ENCODE measurements at places on chromosomes 12 and 14.

DNA sequence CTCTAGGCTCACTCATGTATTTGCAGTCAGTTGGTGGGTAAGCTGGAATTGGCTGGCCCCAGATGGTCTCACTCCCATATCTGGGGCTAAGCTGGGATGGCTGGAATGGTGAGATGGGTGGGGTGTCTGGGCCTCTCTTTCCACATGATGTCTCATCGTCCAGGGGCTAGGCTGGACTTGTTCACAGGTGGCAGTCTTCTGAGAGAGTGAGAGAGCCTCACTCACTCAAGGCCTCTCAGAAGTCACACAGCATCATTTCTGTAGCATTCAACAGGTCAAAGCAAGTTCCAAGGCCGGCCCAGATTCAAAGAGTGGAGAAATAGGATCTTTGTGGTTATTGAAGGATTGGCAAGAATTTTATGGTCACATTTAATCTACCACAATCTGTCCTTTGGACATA, 102.7 kb downstream of the UNC79 start:
- no peak for DNase-seq

GRCh38 chr12:78888568-78888967, 24.0 kb downstream of the SYT1 start:
- DNase-seq: no peak

DNA sequence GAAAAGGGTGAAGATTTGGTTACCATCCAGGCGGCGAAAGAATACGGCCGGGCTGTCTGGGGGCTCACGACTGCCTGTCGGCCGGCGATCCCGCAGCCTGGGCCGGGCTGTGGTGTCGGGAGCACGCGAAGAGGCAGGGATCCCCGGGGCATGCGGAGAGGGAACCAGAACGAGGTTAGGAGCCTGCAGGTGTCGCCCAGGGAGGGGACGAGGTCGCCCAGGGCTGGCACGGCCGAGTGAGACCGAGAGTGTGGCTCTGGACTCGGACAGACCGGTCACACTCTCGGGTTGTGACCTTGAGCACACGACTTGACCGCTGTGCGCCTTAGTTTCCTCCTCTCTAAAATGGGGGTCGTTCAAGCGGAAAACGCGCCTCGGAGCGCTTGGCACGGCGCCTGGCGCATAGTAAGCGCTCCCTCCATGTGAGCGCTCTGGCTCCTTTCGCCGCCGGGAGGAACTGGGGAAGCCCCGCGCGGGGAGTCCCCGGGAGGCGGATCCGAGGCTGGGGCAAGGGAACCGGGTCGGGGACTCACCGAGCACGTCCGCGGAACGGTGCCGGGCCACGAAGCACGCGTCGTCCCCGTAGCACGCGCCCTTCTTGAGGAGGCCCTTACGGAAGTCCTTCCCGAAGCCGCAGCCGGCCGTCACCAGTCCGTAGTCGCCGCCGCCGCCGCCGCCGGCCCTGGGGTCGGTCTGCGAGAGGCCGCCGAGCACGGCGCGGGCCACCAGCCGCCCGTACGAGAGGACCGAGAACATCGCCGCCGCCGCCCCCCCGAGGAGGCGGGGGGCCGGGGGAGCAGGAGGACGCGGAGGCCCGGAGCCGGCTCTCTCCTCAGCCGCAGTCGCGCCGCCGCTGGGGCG, 612 bp downstream of the PPTC7 start:
- DNase-seq: no peak

- DNase-seq: no peak
Observed at GRCh38 chr12:119354172-119354571, 19.6 kb downstream of the CCDC60 start.

DNA sequence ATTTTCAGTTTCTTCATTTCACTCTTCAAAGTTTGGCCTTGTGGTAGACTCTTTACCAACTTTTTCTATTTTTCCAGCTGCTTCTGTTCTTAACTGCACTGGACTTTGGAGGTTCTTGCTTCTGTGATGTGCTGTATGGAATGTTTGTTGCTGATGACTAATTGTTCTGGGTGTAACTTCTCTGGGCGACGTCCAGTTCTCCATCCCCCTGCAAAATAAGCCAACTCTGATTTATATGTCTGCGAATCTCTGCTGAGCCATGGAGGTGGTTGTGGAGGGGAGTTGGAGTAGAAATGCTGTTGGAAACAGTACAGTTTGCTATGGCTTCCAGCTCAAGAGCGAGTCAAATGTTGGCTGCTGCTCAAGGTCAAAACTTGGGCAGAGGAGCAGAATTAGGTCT, 113.9 kb upstream of the DYRK2 start:
- no peak for DNase-seq

GRCh38 chr12:13210236-13211190, 14.0 kb downstream of the EMP1 start:
- no peak for DNase-seq

GRCh38 chr12:110224379-110225304, 56.4 kb upstream of the ATP2A2 start:
- no peak for DNase-seq

DNA sequence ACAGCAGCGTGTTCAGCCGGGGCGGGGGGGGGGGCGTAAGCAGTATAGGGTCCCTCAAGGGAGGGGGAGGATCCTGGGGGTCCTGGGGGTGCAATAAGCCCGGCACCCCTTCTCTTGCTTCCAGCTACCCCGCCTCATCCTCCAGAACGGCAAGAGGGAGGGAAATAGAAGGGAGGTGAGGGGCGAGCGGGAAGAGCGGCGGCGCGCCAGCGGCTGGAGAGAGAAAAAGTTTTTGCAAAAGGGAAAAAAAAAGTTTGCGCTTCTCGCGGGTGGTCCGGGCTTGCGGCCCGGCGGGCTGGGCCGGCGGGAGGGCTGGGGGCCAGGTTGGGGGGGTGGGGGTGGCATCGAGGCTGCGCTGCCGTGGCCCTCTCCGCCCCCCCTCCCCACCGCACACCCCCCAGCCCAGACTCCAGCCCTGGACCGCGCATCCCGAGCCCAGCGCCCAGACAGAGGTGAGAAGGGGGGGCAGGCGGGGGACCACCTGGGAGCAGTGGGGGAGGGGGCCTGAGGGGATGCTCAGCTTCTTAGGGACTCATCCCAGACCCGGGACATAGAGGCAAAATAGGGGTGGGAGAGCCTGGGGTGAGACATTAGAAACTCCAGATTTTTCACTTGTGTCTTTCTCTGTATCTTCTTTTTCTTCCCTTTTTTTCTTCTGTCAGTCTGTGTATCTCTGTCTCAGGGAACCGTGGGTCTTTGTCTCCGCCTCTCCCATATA, at the start of gene GLI1:
GLI1 (plus strand) TSS at position 36 of the 718 bp plus-strand sequence. CDS start 3,907 bp downstream, outside the sequence.
- no peak for DNase-seq

- no peak for DNase-seq
Observed at GRCh38 chr12:53204351-53204750, 2.7 kb downstream of the ITGB7 start.

GRCh38 chr12:89179983-89180382, 172.3 kb downstream of the DUSP6 start:
- DNase-seq: no peak

GRCh38 chr12:66623455-66623854, 55.4 kb downstream of the GRIP1 start:
- DNase-seq: no peak

DNA sequence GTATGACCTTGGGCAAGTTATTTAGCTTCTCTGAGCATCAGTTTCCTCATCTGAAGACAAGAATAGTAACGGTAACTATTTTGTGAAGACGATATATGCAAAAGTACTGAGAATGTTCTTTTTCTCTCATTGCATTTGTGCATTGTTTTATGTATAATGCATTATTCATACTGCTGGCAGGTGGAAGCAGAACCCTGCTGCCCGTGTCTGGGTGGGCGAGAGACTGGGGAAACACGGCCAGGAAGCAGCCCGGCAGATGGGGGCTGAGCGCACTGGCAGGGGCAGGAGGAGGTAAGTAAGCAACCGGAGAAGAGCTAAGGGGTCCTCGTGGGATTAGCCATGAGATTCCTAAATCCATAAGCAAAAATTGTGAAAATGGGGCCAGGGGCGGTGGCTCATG, 115.8 kb upstream of the MED13L start:
- DNase-seq: no peak

DNA sequence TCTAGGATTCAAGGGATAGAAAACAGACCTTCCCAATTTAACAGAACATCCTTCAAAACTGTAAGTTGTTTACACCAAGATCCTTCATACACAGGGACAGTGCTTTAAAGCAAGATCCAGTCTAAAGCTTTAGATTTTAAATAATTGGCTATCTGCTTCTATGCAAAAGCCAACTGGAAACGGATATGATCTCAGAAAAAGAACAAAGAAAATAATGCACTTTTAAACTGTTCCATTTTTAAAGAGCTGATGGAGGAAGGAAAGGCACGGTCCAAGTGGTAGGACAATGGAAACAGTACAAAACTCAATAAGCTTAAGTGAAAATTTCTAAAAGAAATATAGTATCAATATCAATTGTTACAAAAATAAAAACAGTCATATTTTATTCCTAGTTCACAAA, 27.7 kb downstream of the LRP6 start:
- DNase-seq: no peak

GRCh38 chr12:123389560-123390351, 5.8 kb downstream of the KMT5A start:
- no peak for DNase-seq

- no peak for DNase-seq
Observed at GRCh38 chr12:70920891-70921290, 353 bp upstream of the PTPRR start.

DNA sequence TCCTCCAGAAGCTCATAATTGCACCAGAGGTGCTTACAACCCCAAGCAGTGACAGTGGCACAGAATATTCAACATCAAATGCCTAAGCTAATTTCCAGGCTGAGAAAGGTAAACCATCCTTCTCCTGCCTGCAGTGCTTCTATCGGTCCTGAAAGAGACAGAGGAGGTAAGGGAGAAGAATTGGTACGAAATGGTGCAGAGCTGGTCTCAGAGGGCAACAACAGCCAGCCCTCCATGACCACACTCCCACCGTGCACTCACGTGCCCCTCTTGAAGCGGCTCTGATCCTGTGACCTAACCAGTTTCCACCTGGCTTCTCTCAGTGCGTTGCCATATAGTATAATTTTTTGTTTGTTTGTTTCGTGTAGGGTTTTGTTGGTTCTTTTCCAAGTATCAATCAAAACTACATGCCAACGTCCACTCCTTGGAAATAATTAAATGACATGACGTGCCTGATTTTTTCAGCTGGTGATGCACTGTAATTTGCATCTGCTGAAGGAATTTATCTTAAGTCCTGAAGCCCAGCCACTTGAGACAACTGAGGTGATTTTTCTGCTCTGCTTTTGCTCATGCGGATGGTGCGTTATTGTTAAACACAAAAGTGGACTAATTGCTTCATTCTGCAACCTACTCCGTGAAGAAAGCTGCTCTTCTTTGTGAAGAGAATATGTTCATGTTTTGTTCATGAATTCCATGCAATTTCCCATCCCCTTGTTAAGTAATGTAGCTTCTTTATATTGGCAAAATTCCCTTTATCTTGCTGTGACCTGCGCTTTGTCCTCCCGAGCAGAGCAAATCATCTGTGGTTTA, 1.3 kb upstream of the ATP2A2 start:
- DNase-seq: no peak

DNA sequence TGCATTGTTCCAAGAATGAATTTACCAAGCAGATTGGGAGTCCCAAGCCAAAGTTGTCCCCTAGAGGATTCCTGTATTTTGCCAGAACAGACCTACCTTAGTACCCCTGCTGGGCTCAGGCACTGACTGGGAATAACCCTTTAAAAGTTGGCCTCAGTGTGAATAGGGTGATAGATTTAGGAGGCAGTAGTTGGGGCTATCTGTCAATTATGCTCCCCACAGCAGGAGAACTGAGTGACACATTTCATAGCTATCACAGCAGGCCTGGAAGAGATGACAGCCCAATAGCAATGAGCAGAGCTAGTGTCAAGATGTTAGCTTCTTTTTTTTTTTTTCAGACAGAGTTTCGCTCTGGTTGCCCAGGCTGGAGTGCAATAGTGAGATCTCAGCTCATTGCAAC, 14.3 kb upstream of the LRP6 start:
- DNase-seq: no peak

DNA sequence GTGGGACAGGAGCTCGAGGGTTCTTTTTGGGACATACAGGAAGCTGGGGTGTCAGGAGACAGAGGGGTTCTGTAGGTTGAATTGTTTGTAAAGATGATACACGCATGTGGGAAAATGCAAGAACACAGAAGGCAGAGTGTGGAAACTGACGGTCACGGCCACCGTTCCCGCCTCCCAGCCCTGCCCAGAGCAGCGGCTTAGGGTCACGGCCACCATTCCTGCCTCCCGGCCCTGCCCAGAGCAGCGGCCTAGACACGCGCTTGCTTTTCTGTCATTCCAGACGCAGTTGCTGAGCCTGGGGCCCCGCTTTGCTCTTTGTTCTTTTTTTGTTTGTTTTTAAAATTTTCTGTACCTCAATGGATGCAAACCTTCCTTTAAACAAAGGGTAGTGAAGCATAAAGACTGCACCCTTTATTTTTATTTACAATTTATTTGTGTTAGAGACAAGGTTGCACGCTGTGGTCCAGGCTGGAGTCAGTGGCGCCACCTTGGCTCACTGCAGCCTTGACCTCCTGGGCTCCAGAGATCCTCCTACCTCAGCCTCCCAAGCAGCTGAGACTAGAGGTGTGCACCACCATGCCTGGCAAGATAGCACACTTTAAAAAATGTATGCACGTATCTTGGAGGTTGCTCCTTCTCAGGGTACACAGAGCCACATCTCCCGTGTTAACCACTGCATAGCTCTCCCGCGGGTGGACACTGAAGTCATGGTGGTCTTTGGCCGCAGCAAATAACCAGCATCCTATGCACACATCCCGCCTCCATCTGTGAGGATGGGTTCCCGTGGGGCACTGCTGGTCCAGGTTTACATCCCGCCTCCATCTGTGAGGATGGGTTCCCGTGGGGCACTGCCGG, 142.3 kb downstream of the ADGRD1 start:
- no peak for DNase-seq

- DNase-seq: no peak
Observed at GRCh38 chr12:104864668-104865067, 93.4 kb downstream of the SLC41A2 start.

DNA sequence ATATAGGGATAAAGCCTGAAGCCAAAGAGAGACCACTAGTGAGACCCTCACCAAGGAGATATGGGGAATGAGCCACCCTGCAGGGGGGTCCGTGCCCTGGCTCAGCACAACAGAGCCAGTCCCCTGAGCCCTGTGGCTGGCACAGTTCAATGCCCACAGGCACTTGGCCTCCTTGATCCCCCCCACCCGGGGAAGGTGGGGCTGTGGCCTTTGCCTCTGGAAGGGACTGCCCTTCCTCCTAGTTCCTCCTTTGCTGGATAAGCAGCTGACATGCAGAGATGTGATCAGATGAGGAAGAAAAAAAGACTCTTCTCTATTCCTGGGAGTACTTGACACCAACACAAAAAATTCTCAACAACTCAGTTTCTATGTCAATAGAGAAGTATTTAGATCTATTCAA, 19.9 kb downstream of the TTC7B start:
- no peak for DNase-seq

DNA sequence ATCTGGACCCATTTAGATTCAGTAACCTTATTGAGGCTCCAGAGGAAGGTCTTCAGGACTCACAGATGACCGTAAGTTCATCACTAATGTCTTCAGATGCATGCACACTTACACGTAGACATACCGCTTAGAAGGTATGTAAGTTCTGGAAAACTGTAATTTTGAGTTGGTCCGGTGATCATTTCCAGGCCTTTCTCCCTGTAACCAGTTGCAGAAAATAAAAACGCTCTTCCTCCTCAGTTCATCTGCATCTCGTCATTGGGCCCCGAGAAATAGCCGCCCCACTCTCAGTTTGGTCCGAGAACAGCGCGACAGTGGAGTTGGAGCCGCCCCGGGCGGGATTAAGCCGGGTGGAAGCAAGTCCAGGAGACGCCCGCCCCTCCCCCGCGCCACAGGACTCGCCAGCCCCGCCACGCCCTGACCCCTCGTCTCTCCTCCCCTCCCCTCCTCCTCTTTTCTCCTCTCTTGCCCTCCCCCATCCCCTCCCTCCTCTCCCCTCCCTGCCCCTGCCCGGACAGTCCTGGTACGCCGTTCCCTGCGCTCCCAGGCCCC, 83.7 kb downstream of the TNFAIP2 start:
- no peak for DNase-seq

- no peak for DNase-seq
Observed at GRCh38 chr14:85445151-85445795, 84.7 kb upstream of the FLRT2 start.
